ENCODE measurements at places on chromosomes 11 and 22. TPM values are rescaled to one million over a fixed set of nuclear protein-coding genes. Genes with fewer than 3 reads are reported as not detected.
A peak's percentile ranks its signal among the peaks of the same experiment; 100 is the strongest.

GRCh38 chr11:124211321-124211720 is 28.2 kb downstream of the OR10D3 start:
- no peak for DNase-seq

The SLC22A9 gene
- total RNA-seq, result not detected

GRCh38 chr11:13114566-13115379 is 105.7 kb downstream of the RASSF10 start:
- DNase-seq, result no peak

DNA sequence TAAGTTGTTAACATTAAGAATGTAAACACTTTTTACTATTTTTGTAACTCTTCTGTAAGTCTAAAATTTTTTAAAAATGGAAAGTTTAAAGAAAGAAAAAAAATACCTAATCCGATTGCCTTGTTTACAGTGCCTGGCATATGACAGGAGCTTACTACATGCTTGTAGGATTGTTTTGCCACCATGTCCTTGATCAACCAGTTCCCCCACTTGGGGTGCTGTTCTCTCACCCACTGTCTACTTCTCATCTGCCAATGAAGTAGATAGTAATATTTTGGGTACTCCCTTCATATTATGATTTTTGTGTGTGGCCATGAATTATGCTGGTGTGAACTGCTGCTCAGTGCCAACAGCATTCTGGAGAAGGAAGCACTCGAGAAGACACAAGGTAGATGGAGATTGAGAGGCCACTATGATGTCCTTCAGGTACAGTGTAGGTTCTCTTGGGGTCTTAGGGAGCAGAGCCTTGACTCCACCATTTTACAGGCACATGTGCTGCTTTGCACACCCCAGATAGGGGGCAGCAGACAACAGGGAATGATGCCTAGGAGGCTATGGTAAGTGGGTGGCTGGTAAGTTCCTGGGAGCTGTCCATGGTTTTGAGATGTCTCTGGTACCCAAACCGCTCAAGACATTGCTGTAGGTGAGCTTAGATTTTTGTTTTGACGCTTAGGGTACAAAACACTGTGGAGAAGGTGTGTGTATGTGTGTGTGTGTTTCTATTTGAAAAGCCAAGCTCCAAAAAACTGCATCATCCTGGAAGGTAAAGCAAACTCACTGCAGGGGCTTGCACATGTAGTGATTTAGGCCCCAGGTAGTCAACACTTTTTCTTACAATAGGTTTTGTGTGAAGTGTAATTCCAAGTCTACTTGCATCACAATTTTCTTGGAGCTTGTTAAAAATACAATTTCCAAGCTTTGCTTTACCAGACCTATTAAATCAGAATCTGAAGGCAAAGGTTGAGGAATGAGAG is 494.5 kb upstream of the LARGE1 start:
- DNase-seq, result peak; percentile 17
